Dermis blood vessel endothelial cell (primary cell): ENCODE measurements at places on chromosomes 2 and 18. TPM values are rescaled to one million over a fixed set of nuclear protein-coding genes. Genes with fewer than 3 reads are reported as not detected.
A peak's percentile ranks its signal among the peaks of the same experiment; 100 is the strongest.

Gene TP53I3
- total RNA-seq: 63.2 and 88.3 TPM in 2 replicates

DNA sequence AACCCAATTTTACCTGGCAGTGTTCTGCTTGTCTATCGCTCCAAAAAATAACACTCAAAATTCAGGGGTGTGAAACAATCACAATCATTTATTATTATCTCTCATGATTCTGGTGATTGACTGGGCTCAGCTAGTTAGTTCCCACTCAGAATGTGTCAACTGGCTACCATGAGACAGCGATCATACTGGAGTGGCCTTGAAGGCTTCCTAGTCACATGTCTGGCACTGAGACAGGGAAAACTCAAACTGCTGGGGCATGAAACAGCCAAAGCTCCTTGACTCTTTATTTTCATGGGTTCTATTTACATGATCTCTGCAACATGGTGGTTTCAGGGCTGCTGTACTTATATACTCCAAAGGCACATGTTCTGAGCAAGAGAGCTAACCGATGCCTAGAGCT, 6.2 kb upstream of the ANXA4 start:
- no peak for DNase-seq

GRCh38 chr2:99488539-99489062, 1.2 kb downstream of the REV1 start:
- peak; percentile 53 for DNase-seq

DNA sequence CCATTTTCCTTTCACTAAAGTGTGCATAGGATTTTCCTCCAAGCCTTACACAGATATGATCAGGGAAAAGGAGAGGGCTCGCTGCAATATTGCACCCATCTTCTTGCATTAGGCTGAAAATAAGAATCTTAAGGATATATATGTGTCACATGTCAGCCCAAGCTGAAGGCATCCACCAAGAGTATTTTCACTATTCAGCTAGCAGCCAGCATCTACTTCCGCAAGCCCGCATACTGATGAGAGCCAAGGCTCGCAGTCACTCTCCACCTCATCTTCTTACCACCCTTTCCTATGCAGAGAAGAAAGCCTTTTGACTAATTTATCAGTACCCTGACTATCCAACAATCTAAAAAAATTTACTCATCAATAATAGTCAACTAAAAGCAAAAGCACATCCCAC, 6.1 kb downstream of the TMEM163 start:
- no peak for DNase-seq

DNA sequence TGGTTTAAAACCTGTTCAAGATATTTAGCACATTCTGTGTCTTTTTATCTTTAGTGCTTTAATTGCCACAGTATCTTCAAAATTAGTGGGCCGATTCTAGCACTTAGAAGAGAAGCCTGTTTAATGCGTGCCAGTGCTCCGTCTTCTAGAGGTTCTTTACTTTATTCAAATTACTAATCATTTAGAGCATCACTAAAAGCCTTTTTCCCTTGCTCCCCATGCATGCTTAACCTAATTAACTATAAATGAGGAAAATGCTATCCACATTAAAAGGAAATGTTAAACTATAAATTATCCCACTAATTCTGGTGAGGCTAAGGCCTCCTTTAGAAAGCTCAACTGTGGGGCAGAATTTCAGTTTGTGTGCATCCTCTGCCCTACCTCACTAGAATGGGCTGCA, 31.5 kb upstream of the INSIG2 start:
- DNase-seq: no peak

DNA sequence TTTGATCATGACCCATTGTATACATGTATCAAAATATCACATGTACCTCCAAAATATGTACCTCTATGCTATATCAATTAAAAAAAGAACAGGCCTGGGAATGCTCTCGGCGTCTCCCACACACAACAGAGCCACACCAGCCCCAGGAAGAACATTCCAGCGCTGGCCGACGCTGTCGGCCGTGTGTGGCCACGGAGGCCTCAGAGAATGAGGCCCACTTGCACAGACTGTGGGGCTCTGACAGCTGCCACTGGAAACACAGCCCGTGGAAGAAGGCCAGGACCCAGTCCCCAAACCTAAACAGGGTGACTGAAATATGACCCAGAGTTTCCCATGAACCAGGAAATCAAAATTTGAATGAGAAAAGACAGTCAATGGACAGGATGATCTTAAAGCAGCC, 69.7 kb downstream of the EIPR1 start:
- DNase-seq: no peak
